Caki2 (cell line): ENCODE measurements at places on chromosomes 16 and 17.
A peak's percentile ranks its signal among the peaks of the same experiment; 100 is the strongest.

- no peak for DNase-seq
Observed at GRCh38 chr17:5003214-5003867, 5.6 kb downstream of the KIF1C start.

DNA sequence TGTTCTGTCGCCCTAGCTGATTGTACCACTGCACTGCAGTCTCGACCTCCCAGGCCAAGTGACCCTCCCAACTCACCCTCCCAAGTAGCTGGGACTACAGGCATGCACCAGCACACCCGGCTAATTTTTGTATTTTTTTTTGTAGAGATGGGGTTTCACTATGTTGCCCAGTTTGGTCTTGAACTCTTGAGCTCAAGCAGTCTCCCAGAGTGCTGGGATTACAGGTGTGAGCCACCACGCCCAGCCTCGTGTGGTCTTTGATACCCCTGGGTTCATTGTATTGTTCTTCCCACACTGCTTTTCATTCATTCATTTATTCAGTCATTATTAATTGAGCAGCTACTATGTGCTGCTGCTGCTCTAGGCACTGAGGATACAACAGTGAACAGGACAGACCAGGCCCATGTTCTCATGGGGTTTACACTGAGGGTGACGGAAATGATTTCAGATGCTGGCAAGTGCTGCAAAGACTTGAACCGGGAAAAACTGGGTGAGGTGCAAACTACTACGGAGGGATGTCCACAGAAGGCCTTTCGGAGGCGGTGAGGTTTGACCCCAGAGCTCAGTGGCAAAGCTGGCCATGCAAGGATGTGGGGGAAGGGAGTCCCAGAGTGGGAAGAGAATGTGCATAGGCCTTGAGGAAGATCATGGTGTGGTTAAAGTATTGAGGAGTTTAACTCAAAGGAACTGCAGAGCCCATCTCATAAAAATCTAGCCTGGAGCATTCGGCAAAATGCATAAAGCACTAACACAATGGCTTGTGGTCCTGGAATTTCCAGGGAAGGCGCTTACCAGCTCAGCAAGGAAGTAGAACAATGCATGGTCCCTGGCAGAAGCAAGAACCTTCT lies 10.9 kb downstream of the ABCC1 start:
- no peak for DNase-seq

DNA sequence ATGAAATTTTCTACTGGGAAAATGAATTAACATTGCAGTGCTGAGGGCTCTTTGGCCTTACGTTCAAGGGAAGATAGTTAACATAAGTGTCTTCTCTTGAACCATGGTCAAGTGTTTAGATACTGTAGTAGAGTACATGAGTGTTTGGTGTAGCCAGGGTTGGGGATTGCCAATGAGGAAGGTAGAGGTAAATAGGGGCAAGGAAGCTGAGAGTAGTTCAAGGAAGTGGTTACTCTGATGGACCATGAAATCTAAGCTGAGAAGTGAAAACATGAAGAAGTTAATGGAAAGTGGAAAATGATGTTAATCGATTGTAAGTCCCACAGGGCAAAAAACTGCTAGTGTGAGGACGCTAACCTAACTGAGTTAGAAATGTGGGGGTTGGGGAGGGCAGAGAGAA lies 249.6 kb upstream of the AXIN2 start:
- DNase-seq: no peak

- DNase-seq: no peak
Observed at GRCh38 chr16:73021866-73022495, 25.9 kb downstream of the ZFHX3 start.

GRCh38 chr16:17556276-17557052 lies 85.7 kb upstream of the XYLT1 start:
- peak; percentile 17 for DNase-seq

GRCh38 chr16:55392701-55393100 lies 68.7 kb downstream of the IRX6 start:
- DNase-seq: no peak

GRCh38 chr16:27644165-27644564 lies 94.2 kb downstream of the KATNIP start:
- DNase-seq: no peak

DNA sequence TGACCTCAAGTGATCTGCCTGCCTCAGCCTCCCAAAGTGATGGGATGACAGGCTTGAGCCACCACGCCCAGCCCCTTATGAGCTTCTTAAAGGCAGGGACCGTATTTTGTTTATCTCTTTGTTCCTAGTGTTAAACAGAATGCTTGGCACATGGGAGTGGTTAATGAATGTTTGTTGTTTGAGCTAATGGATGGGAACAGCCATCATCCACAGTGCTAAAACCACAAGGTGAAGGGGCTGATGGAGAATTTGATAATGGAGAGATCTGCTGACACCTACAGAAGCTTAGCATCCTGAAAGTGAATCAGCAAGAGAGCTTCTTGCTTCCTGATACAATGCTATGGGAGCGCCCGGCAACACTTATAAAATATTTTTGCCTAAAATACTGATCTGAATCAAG lies 8.6 kb upstream of the CDH1 start:
- DNase-seq: peak; percentile 84

DNA sequence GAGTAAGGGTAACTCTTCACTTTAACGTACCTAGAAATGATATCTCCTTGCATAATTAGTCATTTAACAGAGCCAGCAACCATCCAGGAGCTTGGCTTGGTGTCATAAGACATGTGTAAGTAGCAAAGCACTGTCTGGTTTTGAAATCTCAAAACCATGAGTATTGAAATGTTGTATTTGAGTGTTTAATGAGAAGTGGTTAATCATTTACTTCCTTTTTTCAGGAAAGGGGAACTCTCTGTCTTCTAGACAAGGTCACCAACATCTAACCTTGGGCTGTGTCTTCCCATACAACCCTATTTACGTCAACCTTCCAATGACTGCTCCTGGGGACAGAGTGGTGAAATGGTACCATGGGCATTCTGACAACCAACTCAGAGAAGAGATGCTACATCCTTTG lies 27.1 kb downstream of the PMP22 start:
- no peak for DNase-seq

DNA sequence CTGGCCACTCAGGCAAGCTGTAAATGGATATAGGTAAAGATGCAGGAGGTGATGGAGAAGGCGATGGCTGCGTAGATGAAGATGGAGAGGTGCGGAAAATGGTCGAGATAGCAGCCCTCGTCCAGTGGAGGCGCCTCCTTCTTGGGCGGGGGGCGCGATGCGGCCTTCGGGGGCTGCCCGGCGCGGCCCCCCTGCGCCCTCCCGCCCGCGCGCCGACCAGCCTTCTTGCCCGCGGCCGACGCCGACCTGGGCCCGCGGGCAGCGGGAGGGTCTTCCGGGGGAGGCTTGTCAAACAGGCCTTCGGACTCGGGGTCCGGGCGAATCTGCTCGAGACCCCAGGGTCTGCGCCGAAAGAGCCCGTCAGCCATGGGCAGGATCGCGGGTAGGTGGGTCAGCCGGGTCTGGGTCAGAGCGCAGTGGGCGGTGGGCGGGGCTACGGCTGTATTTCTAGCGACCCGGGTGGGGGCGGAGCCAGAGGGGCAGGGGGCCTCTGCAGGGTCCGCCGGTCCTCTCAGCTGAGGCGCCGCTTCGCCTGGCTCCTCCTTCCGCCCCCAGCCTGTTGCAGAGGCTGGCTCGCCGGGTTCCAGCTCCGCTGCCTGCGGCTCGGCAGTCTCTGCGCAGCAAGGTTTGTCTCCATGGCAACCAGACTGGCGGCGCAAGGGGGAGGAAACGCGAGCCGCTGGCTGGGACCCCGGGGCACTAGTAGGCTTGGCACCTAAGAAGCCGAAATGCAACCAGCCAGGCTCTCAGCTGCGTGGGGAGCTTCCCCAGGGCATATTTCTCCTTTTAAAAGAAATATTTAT lies 14.4 kb downstream of the MIS12 start:
- peak; percentile 62 for DNase-seq

DNA sequence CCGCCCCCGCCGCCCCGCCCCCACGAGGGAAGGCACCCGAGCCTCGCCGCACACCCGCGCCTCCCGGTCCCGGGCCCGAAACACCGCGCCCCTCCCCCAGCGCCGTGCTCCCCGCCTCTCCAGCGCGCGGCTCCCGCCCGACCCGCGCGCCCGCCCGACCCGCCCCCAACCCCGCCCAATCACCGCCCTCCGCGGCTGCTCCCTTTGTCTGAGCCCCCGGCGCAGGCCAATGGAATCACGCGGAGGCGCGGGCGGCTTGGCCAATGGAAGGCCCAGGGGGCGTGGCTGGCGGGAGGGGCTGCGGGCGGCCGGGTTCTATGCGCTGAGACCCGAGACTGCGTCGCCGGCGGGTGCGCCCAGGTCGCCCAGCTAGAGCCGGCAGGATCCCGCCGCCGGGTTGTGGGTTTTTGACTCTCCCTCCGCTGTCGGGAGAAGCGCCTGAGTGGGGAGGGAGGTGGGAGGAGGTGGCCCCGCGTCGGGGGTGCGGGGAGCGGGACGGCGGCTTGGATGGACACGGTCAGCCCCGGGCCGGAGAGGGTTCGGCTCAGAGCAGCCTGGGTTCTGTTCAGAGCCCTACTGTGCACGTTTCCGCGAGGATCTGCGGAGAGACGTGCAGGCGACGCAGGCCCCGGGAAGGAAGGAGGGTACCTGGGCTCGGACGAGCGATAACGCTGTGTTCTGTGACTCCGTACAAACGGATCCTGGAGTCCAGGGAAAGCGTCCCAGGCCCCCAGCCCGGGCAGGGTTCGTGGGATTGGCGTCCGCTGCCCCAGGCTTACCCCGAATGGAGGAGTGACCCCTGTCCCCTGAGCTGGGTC lies 49.0 kb upstream of the BAHCC1 start:
- DNase-seq: peak; percentile 87

DNA sequence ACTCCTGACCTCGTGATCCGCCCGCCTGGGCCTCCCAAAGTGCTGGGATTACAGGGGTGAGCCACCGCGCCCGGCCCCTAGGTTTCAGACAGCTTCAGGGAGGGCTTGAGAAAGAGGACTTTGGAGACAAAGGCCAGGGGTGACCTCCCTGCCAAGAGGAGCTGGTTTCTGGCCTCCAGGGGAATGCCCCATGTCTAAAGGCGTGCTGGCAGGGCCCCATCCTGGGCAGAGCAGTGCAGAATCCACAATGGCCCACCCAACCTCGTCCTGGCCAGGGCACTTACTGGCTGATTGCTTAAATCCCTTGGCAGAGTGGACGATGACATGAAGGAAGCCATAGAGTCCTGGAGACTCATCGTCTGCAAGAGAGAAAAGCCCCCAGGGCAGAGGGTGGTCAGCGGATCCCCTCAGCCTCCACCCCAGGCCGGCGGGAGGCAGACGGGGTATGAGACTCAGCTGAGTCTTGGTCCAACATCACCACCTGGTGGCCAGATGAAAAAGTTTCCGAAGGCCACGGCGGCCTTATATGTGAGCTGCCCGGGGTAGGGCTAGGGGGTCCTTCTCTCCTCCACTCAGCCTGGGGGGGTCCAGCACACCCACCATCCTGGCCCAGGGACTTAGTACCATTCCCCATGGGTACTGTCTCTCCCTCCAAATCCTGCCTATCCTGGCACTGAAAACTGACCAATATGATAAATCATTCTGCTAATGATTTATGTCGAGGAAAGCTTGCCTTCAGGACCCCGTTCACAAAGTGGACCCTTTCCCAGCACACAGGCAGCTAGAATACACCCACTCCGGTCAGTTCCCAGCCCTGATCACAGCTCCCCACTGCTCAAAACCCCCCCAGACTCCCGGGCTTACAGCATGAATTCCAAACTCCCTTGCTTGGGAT lies 59.1 kb downstream of the TIMM22 start:
- peak; percentile 30 for DNase-seq

GRCh38 chr17:48100160-48100559 lies 1.1 kb downstream of the CBX1 start:
- no peak for DNase-seq

GRCh38 chr17:47914306-47914948 lies 18.4 kb downstream of the SP2 start:
- no peak for DNase-seq

DNA sequence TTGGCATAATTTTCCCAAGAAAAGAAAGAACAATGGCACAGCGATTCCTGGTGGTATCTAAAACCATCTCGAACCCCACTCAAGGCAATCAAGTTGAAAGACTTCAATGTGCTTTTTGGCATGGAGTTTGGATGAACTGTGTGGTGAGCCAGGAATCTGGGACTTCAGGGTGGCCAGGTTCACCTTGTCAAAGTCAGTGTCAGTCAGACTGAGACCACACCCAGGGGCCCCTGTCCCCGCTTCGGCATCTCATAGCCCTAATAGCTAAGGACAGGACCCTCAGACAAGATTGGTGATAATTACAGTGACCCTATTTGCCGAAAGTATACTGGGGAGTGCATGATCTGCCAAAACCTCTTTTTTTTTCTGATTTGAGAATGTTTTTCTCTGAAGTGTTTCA lies 25.8 kb downstream of the WFDC1 start:
- DNase-seq: no peak

DNA sequence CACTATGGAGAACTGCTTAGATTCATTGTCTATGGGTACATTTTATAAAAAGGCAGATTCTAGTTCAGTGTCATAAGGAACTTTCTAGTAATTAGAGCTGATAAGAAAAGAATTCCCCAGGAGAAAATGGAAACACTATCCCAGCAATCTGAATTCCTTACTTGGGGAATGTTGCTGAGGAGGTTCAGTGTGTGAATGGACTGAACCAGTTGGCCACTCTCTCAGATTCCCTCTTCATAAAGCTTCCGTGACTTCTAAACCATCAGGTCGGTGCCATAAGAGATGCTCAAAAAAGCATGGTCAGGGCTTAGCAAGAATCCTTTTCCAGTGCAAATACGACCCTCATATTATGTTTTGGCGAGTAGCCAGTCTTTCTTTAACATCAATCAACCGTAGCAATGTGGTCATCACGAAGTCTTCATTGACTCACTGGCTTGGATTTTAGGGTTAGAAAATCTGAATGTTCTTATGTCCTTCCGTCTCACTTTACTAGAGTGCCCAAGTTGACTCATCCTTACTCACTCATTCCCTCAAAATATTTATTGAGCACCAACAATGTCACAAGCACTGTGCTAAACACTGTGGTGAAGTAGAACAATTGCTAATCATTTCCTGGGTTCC lies 102.7 kb upstream of the HLF start:
- peak; percentile 81 for DNase-seq

GRCh38 chr17:82126556-82127314 lies 28.7 kb upstream of the FASN start:
- no peak for DNase-seq

DNA sequence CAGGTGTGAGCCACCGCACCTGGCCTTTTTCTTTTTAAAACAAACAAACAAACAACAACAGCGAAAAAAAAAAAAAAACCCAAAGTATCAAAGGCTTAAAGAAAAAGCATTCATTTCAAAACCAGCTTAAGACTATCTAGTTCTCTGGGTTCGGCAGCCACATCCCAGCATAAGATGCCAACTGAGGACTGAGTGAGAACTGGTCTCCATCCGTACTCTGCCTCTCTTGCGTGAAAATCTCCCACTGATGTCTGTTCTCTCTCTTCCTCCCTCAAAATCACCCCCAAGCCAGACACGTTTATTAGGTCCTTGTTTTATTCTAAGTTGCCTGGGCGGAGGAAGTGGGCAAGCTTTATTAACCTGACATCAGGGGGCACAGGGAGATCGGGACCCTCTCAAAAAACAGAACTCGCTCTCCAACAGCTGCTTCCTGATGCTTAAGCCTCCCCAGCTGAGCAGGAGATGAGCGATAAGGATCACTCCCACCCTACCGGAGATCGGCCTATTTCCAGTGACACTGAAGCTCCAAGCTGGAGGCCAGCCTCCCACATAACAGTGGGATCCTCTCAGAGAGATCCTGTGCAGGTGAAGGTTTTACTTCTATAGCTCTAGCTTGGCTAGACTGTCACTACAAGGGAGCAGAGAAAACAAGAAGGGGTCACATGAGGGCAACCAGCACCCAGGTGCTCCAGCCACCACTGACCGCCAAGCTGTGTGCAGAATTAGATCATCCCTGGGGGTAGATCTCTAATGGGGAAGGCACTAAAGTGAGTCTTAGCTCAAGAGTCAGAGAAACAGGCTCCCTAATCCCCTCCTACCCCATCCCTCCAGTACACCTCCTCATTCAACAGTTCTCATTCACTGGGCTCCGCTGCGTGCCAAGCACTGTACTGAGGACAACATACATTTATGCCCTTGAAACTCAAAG lies 13.6 kb downstream of the CDC42EP4 start:
- no peak for DNase-seq
